Colonic mucosa (tissue), 4 donors: ENCODE measurements at places on chromosomes 7 and 10. TPM values are rescaled to one million over a fixed set of nuclear protein-coding genes. Genes with fewer than 3 reads are reported as not detected.

GRCh38 chr7:15765753-15766152 lies 79.3 kb upstream of the MEOX2 start:
- no peak overlapping the region for H3K27ac ChIP-seq
- no peak overlapping the region for H3K4me3 ChIP-seq
- no peaks in the 10 kb centered on the region for H3K36me3 ChIP-seq

DNA sequence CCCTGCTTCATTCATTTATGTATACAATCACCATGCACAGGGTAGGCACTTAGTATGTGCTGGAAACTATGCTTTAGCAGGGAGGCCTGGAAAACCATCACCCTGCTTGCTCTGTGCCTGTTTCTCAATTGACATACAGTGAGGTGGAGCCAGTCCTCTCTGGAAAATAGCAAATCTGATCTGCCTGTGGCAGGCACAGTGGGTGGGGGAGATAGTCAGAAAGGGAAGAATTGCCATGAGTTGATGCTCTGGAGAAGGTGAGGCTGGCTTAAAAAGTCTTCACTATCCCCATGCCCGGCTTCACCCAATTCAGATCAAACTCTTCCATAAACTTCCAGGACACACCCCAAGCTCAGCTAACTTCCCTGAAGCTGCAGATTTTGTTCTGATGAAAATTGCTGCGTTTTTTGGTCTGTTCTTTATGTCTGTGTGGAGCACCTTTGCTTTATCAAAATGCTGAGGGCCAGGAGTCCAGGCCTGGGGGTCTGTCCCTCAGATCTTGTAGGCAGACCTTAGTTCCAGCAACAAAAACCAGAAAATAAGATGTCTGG lies 84.8 kb downstream of the ANK3 start:
- no peaks in the 10 kb centered on the region for H3K36me3 ChIP-seq
- H3K27ac ChIP-seq: no peak overlapping the region
- H3K4me1 ChIP-seq: no peaks in the 10 kb centered on the region
- no peak for DNase-seq
- H3K4me3 ChIP-seq: no peak overlapping the region

The PKD1L1 gene
- 1.2 TPM for total RNA-seq

DNA sequence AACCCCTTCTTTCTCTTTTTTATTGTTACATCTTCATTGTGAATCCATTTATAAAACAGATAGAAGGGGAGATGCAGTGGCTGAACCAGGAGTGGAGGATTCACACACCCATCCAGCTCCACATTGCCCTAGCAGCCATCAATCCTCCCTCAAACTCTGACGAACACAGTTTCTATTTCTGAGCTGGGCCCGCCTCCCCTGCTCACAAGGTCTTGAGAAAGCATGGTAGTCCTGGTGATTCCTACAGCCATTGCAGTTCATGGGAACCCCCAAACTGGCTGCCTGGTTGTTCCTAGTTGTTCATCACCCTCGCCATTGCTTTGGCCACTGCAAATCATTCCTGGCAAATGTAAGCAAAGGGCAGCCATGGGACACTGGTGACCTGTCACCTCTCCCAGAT lies 258.5 kb upstream of the AOAH start:
- DNase-seq: no peak
- H3K4me1 ChIP-seq: no peaks in the 10 kb centered on the region
- no peaks in the 10 kb centered on the region for H3K36me3 ChIP-seq
- no peak overlapping the region for H3K27ac ChIP-seq
- H3K27me3 ChIP-seq: no peaks in the 10 kb centered on the region
- H3K4me3 ChIP-seq: no peak overlapping the region

GRCh38 chr10:92207061-92207460 lies 83.8 kb downstream of the CPEB3 start:
- H3K4me3 ChIP-seq: no peak overlapping the region
- DNase-seq: no peak
- H3K27ac ChIP-seq: no peak overlapping the region
- no peaks in the 10 kb centered on the region for H3K36me3 ChIP-seq
- H3K4me1 ChIP-seq: peaks cover 3% of the 10 kb centered on the region
- no peaks in the 10 kb centered on the region for H3K27me3 ChIP-seq

The TFR2 gene
- 1.8 TPM for total RNA-seq

The PPP1R3C gene
- total RNA-seq: 6.5 TPM

The AMPH gene
- 0.49 TPM for total RNA-seq

GRCh38 chr10:99793819-99794218 lies 11.4 kb downstream of the ABCC2 start:
- no peaks in the 10 kb centered on the region for H3K4me1 ChIP-seq
- no peaks in the 10 kb centered on the region for H3K27me3 ChIP-seq
- no peak overlapping the region for H3K4me3 ChIP-seq

The GPR15LG gene
- total RNA-seq: 560 TPM

The ZNF239 gene
- total RNA-seq: 1.2 TPM

GRCh38 chr7:66125052-66125694 lies 10.5 kb downstream of the CRCP start:
- no peak overlapping the region for H3K27ac ChIP-seq
- no peaks in the 10 kb centered on the region for H3K36me3 ChIP-seq
- no peak for DNase-seq

The INPP5F gene
- total RNA-seq: 12.6 TPM

- no peak overlapping the region for H3K4me3 ChIP-seq
- DNase-seq: no peak
These were observed 52.6 kb downstream of the PFKP start for GRCh38 chr10:3119796-3120459.

- no peaks in the 10 kb centered on the region for H3K27me3 ChIP-seq
- no peak overlapping the region for H3K4me3 ChIP-seq
- H3K4me1 ChIP-seq: no peaks in the 10 kb centered on the region
- H3K36me3 ChIP-seq: no peaks in the 10 kb centered on the region
These were observed 22.0 kb upstream of the TMEM120A start for GRCh38 chr7:76016191-76016947.

The LRRC18 gene
- total RNA-seq: not detected

The CBX3 gene
- total RNA-seq: 102 TPM

DNA sequence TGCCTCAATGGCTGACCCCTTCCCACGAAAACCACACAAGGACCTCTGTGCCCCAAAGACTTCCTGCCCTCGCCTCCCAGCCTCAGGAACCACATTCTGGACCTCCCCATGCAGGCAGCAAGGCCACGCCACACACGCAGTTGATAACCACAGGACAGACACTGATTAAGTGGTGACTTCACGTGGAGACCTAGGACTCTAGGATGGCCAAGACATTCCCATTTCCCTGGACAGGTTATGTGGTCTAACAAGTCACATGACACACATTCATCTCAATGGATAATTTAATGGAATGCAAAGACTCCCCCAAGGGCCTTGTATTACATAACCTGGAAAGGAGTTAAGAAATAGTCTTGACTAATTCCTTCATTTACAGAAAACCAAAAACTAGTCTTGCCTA lies 110.2 kb downstream of the LARP4B start:
- H3K27me3 ChIP-seq: no peaks in the 10 kb centered on the region
- H3K36me3 ChIP-seq: peaks cover 18% of the 10 kb centered on the region
- no peak for DNase-seq
- no peak overlapping the region for H3K27ac ChIP-seq
- no peaks in the 10 kb centered on the region for H3K4me1 ChIP-seq

The LRRC4 gene
- 0.17 TPM for total RNA-seq

The CD36 gene
- 26.5 TPM for total RNA-seq

The GALNT17 gene
- 1.3 TPM for total RNA-seq

- no peak overlapping the region for H3K4me3 ChIP-seq
- no peak overlapping the region for H3K27ac ChIP-seq
- no peak for DNase-seq
- H3K4me1 ChIP-seq: no peaks in the 10 kb centered on the region
These were observed 154.9 kb downstream of the ZMYND11 start for GRCh38 chr10:290026-290725.

GRCh38 chr10:127415901-127416581 lies 133.1 kb upstream of the NPS start:
- H3K36me3 ChIP-seq: no peaks in the 10 kb centered on the region
- DNase-seq: no peak
- no peak overlapping the region for H3K27ac ChIP-seq
- H3K4me1 ChIP-seq: no peaks in the 10 kb centered on the region

DNA sequence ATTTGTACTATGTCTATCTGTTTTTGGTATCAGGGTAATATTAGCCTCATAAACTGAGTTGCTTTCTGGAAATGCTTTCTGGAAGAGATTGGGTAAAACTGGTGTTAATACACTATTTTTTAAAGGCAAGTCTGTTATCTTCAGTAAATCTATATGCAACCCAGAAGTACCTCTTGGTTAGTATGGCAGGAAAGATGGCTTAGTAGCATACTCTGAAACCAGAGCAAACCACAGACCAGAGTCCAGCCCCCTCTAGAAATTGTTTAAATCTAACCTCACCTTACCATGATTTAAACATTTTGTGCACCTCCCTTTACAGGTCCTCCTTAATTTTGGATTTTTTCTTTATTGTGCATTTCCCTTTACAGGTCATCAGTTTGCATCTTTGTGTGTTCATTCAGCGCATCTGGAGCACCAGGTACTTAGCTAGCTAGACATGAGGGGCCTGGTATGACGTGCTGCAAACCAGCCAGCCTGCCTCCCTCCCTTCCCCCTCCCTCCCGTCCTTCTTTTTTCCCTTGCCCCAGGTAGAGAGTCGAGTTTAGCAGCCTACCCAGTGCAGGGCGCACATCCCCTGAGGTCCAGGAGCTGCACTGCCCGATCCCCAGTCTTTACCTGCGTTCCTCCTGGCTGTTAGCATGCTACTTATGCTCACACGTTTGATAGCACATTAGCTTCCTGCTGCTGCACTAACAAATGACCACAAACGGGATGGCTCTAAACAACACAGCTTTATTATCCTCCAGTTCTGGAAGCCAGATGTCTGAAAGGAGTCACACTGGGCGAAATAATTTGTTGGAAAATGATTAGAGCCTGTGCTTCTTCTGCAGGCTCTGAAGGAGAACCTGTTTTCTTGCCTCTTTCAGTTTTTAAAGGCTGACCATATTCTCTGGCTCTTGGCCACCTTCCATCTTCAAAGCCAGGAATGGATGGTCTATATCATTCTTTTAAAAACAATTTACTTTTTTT lies 299.9 kb upstream of the HABP2 start:
- no peaks in the 10 kb centered on the region for H3K27me3 ChIP-seq
- H3K4me3 ChIP-seq: no peak overlapping the region
- no peaks in the 10 kb centered on the region for H3K4me1 ChIP-seq
- no peak for DNase-seq

GRCh38 chr7:50739744-50740435 lies 42.8 kb downstream of the GRB10 start:
- H3K27ac ChIP-seq: no peak overlapping the region
- H3K36me3 ChIP-seq: no peaks in the 10 kb centered on the region
- H3K4me3 ChIP-seq: no peak overlapping the region
- no peaks in the 10 kb centered on the region for H3K4me1 ChIP-seq

DNA sequence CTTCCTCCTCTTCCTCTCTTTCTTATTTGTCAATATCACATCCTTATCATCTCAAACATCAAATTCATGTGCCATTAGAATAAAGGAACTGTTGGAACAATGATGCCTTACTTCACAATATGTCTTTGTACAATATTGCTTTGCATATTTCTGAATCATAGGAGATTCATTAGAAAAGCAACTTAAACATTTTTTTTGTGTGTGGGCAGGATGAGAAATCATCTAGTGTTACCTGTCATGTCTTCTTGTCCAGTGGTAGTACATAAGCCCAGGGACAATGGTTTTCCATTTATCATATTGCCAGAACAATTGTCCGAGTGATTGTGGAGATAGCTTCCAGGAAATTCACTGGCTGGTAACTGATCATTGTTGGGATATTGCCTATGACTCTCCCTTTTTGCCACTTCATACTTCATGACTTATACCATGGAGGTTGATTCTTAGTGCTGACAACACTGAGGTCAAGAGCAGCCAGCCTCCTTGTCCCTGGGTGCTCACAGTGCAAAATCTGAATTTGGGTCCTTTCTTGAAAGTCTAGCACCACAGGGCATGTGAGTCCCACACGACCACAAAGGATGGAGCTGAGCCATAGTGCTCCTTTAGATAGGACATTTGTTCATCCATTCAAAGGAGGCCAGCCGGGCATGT lies 215.0 kb downstream of the MDFIC start:
- no peak overlapping the region for H3K4me3 ChIP-seq
- no peak overlapping the region for H3K27ac ChIP-seq
- no peaks in the 10 kb centered on the region for H3K36me3 ChIP-seq

GRCh38 chr7:30526163-30526562 lies 21.5 kb upstream of the GGCT start:
- no peak overlapping the region for H3K4me3 ChIP-seq
- no peaks in the 10 kb centered on the region for H3K27me3 ChIP-seq
- H3K4me1 ChIP-seq: no peaks in the 10 kb centered on the region
- no peaks in the 10 kb centered on the region for H3K36me3 ChIP-seq
- DNase-seq: no peak
- no peak overlapping the region for H3K27ac ChIP-seq

GRCh38 chr10:37865957-37866803 lies 8.8 kb upstream of the ZNF248 start:
- H3K27ac ChIP-seq: no peak overlapping the region
- no peaks in the 10 kb centered on the region for H3K27me3 ChIP-seq
- H3K4me1 ChIP-seq: no peaks in the 10 kb centered on the region
- no peaks in the 10 kb centered on the region for H3K36me3 ChIP-seq
- DNase-seq: no peak

DNA sequence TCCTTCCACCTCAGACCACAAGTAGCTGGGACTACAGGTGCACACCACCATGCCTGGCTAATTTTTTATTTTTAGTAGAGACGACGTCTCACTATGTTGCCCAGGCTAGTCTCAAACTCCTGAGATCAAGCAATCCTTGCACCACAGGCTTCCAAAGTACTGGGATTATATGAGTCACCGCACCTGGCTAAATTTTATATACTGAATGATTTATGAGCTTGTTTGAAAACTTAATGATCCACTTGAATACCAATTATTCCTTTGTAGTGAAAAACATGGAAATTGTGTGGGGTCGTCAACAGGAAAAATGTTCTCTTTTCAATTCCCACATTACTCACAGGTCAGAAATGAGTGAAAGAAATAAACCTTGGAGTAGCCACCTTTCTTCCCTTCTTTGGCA lies 31.3 kb downstream of the RAPGEF5 start:
- H3K27me3 ChIP-seq: no peaks in the 10 kb centered on the region
- no peak for DNase-seq
- H3K4me3 ChIP-seq: no peak overlapping the region
- no peaks in the 10 kb centered on the region for H3K36me3 ChIP-seq
- peak overlapping the region; percentile 19 for H3K27ac ChIP-seq

GRCh38 chr7:150787321-150788281 lies 12.6 kb downstream of the TMEM176B start:
- H3K36me3 ChIP-seq: no peaks in the 10 kb centered on the region
- peak; percentile 57 for DNase-seq
- no peak overlapping the region for H3K4me3 ChIP-seq
- peaks cover 14% of the 10 kb centered on the region for H3K4me1 ChIP-seq

The RBP3 gene
- not detected for total RNA-seq

The TDRD1 gene
- total RNA-seq: 0.57 TPM

The CRYGN gene
- not detected for total RNA-seq

The R3HCC1L gene
- total RNA-seq: 16.8 TPM
